NCI-H1048 (cell line): ENCODE measurements at places on chromosomes 3 and 15.

GRCh38 chr15:62896380-62896866, 146.1 kb upstream of the TPM1 start:
- DNase-seq: no peak

DNA sequence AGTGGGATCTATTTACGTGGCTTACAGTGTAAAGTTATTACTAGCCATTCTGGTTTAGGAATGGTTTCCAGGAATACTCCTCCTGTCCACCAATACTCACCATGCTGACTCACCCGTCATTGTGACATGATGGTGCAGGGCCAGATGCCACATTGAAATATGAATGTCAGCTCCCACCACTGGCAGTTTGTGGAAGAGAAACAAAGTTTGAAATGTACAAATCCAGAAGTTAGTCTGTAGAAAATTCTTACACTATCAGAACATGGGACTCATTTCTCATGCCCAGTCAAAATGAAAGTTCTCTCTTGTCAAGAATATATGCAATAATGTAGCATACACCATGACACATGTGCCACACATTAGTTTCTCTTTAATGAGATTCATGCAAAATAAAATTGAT, 14.4 kb upstream of the TSPAN3 start:
- DNase-seq: no peak

DNA sequence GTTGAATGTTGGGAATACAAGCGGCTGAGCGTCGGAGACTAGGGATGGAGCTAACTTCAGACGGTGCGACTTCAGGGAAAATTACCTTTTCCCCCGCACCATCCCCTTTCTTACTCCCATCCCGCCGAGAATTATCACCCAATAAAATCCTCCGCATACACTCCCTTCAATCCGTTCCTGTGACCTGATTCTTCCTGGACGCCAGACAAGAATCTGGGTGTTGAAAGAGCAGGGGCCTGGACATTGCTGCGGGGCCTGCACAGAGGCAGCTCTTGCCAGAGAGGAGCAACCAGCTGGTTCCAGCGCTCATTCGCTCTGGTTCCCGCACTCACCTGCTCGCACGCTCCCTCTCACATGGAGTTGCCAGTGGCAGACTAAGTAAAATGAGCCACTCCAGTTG, 241.9 kb downstream of the ALCAM start:
- DNase-seq: no peak

GRCh38 chr3:27244374-27244773, 124.8 kb downstream of the NEK10 start:
- DNase-seq: no peak

- no peak for DNase-seq
These were observed 115.2 kb downstream of the P3H2 start for GRCh38 chr3:190005343-190006113.

- no peak for DNase-seq
These were observed 168.4 kb upstream of the CCDC54 start for GRCh38 chr3:107208796-107209195.

DNA sequence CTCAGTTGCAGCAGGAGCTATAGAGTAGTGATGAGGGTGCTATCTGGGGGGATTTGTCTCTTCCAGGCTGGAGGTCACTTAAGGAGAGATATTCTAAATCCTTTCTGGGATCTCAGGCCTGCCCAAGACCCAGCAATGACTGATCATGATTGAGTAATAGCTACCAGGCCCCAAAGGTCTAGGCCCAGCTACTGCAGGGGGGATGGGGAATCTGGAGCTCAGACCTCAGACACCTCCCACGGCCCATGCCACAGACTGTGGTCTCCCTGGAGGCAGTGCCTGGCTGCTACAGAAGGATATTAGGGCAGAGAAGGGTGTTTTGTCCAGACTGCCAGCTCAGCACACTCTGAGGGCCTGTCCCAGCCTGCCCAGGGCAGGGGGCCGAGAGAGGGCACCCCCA, 6.9 kb downstream of the SLC38A3 start:
- DNase-seq: no peak

- DNase-seq: peak; percentile 13
These were observed 5.3 kb upstream of the SPESP1 start for GRCh38 chr15:68924866-68925560.

- no peak for DNase-seq
These were observed 63.5 kb upstream of the ADPGK start for GRCh38 chr15:72847033-72847432.

- DNase-seq: no peak
These were observed 76.1 kb upstream of the PLSCR4 start for GRCh38 chr3:146326875-146327543.

DNA sequence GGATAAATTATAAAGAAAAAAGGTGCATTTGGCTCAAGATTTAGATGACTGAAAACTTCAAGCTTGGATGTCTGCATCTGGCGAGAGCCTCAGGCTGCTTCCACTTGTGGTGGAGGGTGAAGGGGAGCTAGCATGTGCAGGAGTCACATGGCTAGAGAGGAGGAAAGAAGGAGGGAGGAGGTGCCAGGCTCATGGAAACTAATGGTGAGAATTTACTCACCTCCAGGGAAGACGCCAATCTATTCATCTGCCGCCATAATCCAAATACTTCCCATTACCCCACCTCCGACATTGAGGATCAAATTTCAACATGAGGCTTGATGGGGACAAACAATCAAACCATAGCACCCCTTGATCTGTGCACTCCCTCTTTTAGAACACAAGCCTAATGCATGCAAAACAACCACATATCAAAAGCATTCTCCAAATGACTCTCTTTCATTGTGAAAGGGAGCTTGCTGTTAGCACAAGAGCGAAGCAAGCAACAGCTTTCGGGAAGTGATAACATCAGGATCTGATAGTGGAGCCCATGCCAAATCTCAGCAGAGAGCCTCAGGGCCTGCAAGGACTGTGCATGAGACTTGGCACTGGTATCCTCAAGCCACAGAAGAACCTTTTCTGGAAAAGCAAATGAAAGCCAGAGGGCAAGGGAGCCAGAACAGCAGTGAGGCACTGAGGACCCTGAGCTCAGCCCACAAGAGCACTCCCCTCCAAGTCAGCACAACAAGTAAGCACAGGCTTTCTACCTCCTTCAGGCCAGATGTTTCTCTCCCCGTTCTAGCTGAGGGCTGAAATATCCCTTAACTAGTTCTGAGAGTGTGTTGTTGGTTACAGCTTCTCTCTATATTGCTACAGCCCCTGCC, 50.2 kb upstream of the THBS1 start:
- no peak for DNase-seq

GRCh38 chr15:56693761-56694160, 39.5 kb downstream of the ZNF280D start:
- DNase-seq: no peak

GRCh38 chr3:20140881-20141280, 45.1 kb downstream of the SGO1 start:
- no peak for DNase-seq

DNA sequence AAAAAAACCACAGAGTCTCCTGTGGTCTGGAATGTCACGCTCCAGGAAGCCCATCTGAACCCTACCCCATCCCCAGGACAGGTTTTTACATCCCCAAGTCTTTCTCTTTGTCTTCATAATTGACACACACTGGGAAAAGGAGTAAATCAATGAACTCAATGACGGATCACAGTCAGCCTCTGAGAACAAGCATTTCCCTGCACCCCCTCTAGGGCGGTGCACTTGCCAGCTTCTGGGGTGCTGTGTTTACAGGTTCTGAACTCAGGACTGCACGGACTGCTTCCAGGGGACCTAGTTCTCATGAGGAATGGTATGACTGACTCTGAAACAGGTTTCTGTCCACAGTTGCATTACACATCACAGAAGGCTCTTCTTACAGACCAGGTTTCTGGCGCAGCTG, 81.1 kb downstream of the NUP210 start:
- DNase-seq: no peak

DNA sequence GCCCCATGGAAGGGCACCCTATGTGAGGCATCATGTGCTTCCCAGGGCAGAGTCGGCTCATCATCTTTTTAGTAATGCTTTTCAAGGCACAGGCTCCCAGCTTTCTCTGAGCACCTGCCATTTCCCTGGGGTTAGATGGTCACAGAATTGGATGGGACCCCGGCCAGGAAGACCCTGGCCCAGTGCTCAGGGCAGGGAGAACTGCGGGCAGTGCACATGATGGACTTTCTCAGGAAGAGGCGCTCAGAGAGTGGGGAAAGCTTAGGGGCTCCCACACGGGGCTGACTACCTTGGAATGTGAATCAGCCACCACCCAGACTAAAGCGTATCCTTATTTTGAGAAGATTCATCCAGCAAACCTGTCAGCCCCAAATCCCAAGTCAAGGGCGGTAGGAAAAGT, 16.5 kb upstream of the SKOR1 start:
- no peak for DNase-seq

- no peak for DNase-seq
These were observed 12.2 kb downstream of the CP start for GRCh38 chr3:149209431-149209830.

GRCh38 chr3:32392536-32393302, 1.1 kb downstream of the CMTM7 start:
- DNase-seq: no peak

DNA sequence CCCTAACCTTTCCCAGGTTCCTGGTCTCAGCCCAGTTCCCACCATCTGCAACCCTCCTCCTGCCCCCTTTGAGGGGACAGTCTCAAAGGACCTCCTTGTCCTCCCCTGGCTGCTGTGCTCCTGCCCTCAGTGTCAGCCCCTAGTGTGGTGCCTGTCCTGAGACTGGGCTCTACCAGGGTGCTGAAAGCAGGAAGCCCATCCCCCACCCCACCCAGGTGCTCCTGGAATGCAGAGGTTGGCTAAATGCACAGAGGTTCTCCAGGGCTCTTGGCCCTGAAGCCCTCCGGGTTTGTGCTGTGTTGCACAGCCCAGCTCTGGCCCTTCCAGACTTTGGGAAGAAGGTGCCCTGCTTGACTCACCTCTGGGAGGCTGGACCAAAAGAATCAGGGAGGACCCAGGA, 21.8 kb downstream of the C3orf18 start:
- no peak for DNase-seq

DNA sequence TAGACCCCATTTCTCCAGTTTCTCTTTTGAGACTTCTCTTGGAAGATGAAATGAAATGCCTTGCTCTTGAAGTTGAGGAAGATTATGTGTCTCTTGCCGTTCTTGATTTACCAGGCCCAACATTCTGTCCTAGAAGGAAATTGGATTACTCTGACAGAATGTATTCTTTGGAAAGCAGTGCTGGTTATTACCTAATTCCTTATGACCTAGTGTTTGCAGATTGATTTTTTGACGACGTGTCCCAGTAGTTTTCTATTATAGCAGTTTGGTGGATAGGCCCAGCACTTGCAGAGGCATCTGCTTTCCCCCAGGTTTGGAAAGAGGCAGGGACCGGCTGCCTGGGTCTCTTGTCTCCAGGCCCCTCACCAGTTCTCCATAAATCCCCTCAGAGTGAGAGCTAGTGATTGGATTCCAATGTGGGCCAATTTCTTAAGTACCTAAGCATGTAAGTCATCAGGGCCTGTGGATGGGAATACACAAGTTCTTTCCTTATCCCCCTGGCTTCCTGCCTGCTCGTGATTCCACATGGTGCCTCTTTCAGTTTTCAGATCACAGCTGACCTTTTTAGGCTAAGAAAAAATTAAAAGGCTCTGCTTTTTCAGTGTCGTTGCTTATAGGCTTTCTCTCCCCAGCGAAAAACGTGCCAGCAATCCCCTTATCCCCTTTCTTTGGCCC, 50.2 kb downstream of the EPHB3 start:
- DNase-seq: no peak

- no peak for DNase-seq
These were observed 11.6 kb upstream of the RASGRP1 start for GRCh38 chr15:38576261-38576660.

DNA sequence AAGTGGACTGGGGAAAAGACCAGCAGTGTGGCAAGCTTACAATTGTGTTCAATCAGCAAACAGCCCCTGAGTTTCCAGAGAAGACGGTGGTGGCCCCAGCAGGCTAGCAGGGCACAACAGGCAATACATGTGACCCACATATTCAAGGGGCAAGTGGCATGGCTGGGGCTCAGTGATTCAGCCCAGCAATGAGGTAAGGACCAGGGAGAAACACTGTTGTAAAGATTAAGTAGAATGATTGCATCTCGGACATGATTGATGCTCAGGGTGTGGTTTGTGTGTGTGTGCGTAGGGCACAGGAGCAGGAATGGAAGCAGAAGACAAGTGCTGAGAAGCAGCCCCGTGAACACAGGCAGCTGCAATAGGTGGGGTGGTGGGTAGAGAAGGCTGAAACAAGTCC, 37.9 kb downstream of the KLHL6 start:
- DNase-seq: no peak

- no peak for DNase-seq
These were observed 117.6 kb downstream of the CHDH start for GRCh38 chr3:53728606-53729005.

DNA sequence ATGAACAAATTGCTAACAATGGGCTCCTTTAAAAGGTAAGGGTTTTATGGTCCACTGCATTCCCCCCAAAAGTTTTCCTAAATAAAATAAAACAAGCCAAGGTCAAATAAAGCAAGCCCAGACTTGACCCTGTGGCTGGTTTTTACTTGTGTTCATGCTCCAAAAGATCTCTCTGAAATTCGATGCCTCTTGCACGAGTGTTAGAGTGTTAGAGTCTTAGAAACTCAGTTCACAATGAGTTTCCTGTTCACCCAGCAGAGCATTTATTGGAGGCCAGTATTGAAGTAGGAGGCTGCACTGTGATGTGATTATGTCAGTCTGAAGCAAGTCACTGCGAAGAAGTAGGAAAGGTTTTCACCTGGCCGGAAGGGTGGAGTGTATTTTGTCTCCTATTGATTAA, 59.9 kb upstream of the LRTM1 start:
- no peak for DNase-seq

GRCh38 chr15:55741833-55742497, 987 bp downstream of the PRTG start:
- no peak for DNase-seq

DNA sequence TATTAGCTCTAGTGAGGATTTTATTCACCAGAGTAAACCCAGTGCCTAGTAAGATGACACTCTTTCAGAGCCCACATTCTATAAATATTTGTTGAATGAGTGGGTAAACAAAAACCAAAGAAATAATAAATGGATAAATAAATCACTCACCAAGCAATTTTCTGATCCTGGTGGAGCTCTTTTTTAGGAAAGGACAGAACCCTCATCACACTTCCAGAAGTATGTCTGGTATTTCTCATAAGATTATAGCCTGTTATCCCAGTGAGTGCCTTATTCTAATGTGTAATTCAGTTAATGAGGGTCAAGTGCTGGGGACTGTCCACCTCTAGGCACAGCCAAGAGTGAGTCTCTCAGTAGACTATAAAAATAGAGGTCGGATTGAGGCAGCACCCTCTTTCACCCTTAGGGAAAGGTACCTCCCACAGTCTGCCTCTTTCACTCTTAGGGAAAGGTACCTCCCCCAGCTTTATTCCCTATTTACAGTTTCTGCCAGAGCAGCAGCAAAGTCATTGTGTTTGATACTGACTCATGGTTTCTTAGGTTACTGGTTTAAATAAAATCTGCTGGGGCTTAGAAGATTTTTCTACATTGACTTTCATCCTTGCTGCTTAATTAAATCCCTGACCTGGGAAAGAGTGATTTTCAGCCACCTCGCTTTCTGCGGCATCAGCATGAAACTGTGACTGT, 145.0 kb downstream of the STAC start:
- no peak for DNase-seq

GRCh38 chr3:143529018-143529478, 319.2 kb downstream of the SLC9A9 start:
- DNase-seq: no peak
